Dermis microvascular lymphatic vessel endothelial cell (primary cell): ENCODE measurements at places on chromosomes 13 and 19. TPM values are rescaled to one million over a fixed set of nuclear protein-coding genes. Genes with fewer than 3 reads are reported as not detected.
A peak's percentile ranks its signal among the peaks of the same experiment; 100 is the strongest.

DNA sequence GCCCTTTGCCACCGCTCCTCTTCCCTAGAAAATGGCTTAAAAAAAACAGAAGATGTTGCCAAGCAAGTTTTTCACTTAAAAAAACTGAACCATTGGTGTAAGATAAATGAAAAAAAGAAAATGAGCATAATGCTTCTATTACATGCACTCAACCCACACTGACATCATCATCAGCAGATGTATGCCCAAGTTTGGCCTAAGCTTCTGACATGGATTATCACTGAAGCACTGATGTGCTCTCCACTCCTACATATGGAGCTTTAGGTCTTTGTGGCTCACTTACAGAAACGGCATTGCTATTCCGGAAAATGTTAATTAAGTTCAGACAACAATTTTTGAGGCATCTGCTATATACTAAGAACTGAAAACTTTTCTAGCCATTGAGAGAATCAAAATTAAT lies 8.0 kb downstream of the RXFP2 start:
- no peak for DNase-seq

SH2D3A gene
- 3.2 and 3.8 TPM in 2 replicates for total RNA-seq

PRR36 gene
- total RNA-seq, result not detected in 2 replicates

GRCh38 chr19:16446108-16446723 lies 25.6 kb downstream of the EPS15L1 start:
- no peak for DNase-seq

IGSF23 gene
- 0.13 TPM in 2 replicates for total RNA-seq

- no peak for DNase-seq
Measured at GRCh38 chr19:18847549-18848463, 16.0 kb downstream of the UPF1 start.

CEACAM6 gene
- not detected in 2 replicates for total RNA-seq

ZFP36 gene
- total RNA-seq, result 0.64 and 1.8 TPM in 2 replicates

GRCh38 chr19:1366899-1367870 lies 16.5 kb upstream of the NDUFS7 start:
- DNase-seq, result no peak

- peak; percentile 30 for DNase-seq
Measured at GRCh38 chr13:35164324-35164932, 222.4 kb downstream of the NBEA start.

ZNF93 gene
- total RNA-seq, result 4.1 and 4.4 TPM in 2 replicates

C1QTNF9 gene
- not detected in 2 replicates for total RNA-seq

GRCh38 chr13:111852725-111853518 lies 214.0 kb upstream of the SOX1 start:
- DNase-seq, result no peak

LILRB2 gene
- total RNA-seq, result not detected in 2 replicates

- peak; percentile 65 for DNase-seq
Measured at GRCh38 chr19:17605761-17606589, 50.5 kb downstream of the COLGALT1 start.

GRCh38 chr19:45117167-45117594 lies 24.2 kb downstream of the PPP1R37 start:
- DNase-seq, result no peak

- no peak for DNase-seq
Measured at GRCh38 chr19:11405846-11406643, 13.1 kb downstream of the RGL3 start.

- DNase-seq, result no peak
Measured at GRCh38 chr19:9308091-9308770, 1.4 kb downstream of the ZNF699 start.

GRCh38 chr13:100124265-100124664 lies 35.4 kb downstream of the PCCA start:
- no peak for DNase-seq

- no peak for DNase-seq
Measured at GRCh38 chr13:85650613-85651012, 148.6 kb downstream of the SLITRK6 start.

LILRB3 gene
- total RNA-seq, result not detected in 2 replicates

GRCh38 chr19:13794398-13794756 lies 866 bp upstream of the ZSWIM4 start:
- DNase-seq, result peak; percentile 85

- no peak for DNase-seq
Measured at GRCh38 chr13:44649104-44649428, 72.9 kb upstream of the TSC22D1 start.

GPC5 gene
- total RNA-seq, result 0.51 TPM in 2 replicates

MEGF8 gene
- 15.3 and 27.6 TPM in 2 replicates for total RNA-seq

SIGLEC8 gene
- total RNA-seq, result not detected in 2 replicates

DIAPH3 gene
- total RNA-seq, result 5.4 and 8.7 TPM in 2 replicates

GRCh38 chr19:372306-372890 lies 27.8 kb upstream of the MIER2 start:
- peak; percentile 51 for DNase-seq

DNA sequence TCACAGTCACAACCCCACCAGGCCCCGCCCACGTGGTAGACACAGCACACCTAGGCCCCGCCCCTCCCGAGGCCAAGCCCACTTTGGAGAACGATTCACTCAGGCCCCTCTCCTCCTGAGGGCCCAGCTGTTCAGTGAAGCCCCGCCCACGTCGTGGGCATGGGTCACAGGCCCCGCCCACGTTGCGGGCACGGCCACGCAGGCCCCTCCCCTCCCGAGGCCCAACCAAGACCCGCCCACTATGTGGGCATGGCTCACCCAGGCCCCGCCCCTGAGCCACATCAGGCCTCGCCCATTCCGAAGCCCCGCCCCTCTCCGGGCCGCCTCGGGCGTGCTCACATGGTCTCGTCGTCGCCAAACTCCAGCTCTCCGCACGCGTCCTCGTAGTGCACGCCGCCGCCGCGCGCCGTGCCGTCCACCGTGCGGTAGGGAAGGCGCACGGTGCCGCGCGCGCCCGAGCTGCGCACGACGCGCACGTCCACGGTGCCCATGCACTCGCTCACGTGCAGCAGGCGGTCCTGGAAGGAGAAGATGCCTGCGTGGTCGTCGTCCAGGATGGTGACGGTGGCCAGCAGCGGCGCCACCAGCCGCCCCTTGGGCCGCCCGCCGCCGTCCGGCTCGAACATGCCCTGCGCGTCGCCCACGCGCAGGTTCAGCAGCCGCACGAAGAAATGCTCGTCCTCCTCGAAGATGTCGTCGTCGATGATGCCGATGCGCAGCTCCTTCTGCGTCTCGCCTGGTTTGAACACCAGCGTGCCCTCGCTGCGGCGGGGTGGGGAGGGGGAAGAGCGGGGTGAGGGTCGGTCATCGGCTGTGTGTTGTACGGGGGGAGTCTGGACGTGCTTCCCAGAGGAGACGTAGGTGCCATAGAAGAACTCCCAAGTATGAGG lies 24.0 kb downstream of the SLC8A2 start:
- peak; percentile 61 for DNase-seq

DNA sequence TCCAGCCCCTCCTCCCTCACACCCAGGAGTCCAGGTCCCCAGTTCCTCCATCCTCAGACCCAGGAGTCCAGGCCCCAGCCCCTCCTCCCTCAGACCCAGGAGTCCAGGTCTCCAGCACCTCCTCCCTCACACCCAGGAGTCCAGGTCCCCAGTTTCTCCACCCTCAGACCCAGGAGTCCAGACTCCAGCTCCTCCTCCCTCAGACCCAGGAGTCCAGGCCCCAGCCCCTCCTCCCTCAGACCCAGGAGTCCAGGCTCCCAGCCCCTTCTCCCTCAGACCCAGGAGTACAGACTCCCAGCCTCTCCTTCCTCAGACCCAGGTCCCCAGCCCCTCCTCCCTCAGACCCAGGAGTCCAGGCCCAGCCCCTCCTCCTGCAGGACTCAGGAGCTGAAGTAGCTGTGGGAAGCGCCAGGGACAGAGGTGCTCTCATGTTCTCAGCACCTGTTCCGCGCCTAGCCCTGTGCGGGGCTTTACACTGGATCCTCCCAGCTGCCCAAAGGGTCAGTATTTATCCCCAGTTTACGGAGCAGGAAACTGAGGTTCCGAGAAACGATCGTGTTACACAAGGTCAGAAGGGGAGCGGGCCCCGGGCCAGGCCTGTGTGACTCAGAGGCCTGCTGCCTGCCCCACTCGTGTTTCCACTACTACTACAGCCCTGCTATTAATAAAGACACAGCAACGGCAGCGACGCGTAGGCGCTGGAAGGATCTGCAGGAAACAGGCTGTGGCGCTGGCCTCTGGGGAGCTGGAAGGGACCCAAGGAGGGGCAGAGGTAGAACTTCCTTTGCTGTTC lies 1.7 kb upstream of the SBK3 start:
- peak; percentile 98 for DNase-seq

IL11 gene
- total RNA-seq, result under 0.01 and 0.13 TPM in 2 replicates

DNA sequence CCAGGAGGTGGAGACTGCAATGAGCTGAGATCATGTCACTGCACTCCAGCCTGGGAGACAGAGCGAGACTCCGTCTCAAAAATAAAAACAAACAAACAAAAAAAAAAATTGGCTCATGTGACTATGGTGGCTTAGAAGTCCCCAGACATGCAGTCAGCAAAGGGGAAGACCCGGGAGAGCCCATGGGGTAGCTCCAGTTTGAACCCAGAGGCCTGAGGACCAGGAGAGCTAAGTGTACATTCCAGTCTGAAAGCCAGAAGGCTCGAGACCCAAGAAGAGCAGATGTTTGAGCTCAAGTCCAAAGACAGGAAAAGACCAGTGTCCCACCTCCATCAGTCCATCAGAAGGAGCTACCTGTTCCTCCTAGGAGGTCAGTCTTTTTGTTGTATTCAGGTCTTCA lies 175.2 kb downstream of the TSHZ3 start:
- no peak for DNase-seq

IFNL1 gene
- total RNA-seq, result not detected in 2 replicates

DNA sequence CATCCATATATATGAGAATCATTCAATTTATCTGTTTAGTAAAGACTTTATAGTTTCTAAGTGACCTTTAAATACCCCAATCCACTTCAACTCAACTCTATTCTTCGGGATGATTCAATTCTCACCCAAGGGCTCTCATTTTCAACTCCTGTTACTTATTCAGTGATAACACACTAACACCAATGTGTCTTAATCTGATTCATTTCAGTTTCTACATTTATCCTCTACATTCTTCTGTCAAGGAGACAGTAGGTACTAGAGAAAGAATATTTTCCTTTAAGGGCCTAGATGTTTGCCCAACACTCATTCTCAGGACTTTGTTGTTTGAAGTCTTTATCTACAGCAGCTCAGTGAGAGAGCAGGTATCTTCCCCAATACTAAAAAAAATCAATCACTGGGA lies 7.1 kb downstream of the ARGLU1 start:
- DNase-seq, result no peak

- DNase-seq, result no peak
Measured at GRCh38 chr13:51457086-51457815, 4.4 kb upstream of the INTS6 start.

DNA sequence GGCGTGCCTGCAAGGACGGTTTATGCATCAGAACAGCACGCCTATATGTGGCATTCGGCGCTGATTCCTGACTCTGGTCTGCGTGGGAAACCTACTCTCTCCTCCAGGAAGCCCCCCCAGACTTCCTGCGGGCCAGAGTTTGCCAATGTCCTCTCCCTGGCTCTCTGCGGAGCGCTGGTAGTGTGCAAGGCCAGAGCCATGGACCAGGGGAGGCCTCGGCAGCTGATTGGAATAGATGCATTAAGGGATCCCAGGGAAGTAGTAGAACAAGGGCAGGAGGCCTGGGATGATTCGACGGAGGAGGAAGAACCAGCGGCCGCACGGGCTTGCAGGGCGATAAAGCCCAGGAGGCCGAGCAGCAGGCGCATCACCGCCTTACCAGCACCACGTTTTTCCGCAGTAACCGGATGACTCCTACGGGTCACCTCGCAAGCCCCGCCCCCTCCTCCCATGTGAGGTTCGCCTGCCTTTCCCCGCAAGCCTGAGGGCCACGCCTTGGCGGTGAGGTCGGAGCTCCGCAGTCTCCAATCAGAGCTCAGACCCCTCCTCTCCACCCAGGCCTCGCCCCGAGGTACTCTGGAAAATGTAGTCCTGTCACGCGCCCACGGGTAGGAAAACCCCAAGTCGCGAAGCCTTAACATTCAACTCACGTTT lies 5.0 kb downstream of the CLEC11A start:
- peak; percentile 63 for DNase-seq

ZNF626 gene
- total RNA-seq, result 7.2 and 10.1 TPM in 2 replicates

DNA sequence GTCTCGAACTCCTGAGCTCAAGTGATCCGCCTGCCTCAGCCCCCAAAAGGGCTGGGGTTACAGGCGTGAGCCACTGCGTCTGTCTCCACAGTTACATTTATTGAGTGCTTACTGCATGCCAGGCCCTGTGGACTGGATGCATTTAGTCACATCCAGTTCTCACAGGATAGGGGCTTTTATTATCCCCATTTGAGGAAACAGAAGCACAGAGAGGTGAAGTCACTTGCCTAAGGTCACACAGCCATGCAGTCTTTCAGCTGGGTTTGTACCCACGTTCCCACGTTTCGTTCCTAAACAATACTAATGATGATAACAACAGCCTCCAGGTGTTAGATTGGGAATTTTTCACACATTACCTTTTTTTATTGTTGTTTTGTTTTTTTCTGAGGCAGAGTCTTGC lies 9.1 kb upstream of the EBI3 start:
- no peak for DNase-seq

ACP5 gene
- 0.26 and 0.38 TPM in 2 replicates for total RNA-seq

ANGPTL4 gene
- 1.0 and 10.7 TPM in 2 replicates for total RNA-seq

GRCh38 chr13:19622193-19622592 lies 11.3 kb upstream of the MPHOSPH8 start:
- no peak for DNase-seq

- DNase-seq, result no peak
Measured at GRCh38 chr19:2230033-2230531, 6.0 kb downstream of the PLEKHJ1 start.

ANGPTL8 gene
- not detected in 2 replicates for total RNA-seq

DNA sequence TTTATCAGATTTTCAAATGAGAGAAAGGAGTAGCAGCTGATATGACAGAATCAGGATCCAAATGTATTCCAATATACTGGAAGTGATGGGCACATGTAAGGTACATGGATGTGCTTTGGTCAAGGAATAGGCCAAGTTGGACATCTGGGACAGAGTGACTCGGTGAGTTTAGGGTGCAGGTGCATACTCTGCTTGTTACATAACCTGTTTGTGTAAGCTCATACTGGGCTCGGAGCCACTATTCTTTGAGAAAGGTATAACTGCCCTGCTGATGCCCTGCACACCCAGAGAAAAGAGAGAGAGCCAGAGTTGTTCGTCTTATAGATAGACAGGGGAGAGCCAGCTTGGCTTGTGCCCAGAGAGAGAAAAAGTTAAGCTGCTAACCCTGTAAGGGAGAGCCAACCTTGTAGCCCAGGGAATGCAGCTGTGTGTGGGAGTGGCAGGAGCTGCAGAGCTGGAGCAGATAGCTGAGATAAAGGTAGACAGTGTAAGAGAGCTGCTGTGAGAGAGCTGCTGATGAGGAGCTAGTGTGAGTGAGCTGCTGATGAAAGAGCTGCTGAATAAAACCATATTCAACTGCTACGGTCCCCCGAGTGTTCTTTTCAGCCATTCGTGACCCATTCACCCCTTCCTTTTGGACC lies 40.7 kb upstream of the N4BP2L1 start:
- no peak for DNase-seq
